ENCODE measurements at places on chromosomes 4 and X.

DNA sequence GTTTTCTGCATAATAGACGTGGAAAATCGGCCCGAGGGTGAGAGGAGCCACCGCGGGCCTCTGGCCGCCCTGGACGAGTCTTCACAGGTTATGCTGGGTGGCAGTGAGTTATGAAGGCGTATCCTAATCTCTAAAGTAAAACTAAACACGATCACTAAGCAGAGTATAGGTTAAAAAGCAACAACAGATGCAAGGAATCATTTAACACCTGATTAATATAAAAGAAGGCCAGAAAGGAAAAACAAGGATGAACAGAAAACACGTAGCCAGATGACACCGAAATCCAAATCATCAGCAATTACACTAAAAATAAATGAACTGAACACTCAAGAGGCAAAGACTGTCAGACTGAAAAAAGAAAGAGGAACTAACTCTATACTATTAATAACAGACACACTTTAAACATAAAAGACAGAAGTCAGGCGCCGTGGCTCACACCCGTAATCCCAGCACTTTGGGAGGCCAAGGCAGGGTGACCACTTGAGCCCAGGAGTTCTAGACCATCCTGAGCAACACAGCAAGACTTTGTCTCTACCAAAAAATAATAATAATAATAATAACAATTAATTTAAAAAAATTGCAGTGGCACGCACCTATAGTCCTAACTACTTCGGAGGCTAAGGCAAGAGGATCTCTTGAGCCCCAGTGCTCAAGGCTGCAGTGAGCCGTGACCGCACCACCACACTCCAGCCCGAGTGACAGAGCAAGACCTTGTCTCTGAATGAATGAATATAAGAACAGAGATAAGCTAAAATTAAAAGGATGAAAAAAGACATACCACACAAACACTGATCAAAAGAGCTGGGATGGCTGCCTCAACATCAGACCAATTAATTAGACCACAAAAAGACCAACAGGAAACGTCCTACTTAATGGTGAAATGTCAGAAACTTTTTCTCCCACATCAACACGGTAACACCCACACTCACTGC is 30.0 kb downstream of the CTBP1 start:
- DNase-seq, result no peak

DNA sequence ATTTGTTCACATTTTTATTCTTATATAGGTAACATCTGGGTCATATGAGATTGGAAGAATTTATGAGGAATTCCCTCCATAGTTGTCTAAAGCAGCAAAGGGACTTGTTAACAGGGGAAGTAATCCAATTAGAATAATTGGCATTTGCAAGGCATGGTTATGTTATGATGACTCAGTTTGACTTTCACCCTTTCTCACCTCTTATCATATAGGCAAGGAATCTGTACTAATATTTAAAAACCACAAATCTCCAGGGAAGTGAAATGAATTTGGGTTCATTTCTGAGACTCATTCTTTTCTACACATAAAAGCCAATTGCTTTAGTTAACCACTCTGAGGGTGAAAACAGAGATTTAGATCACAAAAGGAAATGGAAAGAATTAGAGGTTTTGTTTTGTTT is 281.5 kb upstream of the DKK2 start:
- DNase-seq, result no peak

DNA sequence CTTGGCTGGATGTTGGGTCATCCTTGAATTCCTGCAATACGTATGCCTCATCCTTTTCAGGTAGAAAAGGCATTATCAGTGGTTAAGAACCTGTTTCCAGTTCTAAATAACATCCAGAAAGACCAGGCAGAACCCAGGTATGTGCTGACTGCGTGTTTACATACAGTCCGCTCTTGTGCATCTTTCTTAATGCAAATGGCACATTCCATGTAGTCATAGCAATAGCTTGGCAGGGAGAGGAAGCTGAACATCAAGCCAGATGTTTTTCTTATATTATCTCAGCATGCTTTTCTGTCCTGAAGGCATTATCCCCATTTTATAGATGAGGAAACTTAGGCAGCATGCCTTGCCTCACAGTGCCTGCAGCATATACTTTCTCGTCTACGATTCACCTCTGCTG is 2.1 kb downstream of the DCLK2 start:
- DNase-seq, result no peak

DNA sequence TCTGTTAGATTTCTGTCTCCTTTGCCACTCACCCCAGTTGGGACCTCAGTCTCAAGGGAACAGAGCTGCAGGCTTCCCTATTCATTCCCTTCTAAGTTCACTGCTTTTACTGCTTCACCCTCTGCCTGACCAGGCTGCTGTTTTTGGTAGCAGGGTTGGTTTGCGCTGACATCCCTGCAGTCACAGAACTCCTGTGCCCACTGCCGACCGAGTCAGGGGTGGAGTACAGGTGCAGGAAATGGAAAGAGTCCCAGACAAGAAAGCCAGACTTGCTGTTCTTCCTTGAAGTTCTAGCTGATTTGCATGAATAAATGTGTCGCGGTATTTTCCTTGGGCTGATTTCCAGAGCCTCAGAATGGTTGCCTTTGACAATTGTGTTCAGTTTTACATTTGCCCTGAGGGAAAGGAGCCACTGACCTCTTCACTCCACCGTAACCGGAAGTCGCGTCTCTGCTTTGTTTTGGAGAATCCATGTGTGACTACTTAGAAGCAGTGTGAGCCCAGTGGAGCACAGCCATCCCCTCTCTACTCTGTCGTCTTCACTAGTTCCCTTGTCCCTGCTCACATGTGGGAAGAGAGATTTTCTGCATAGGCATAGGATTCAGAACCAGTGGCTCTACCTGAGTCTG is 84.8 kb downstream of the TNIP2 start:
- DNase-seq, result no peak
